ENCODE measurements at places on chromosomes 2 and 18. TPM values are rescaled to one million over a fixed set of nuclear protein-coding genes. Genes with fewer than 3 reads are reported as not detected.

GRCh38 chr2:15241201-15241600, 319.9 kb downstream of the NBAS start:
- DNase-seq = peak; percentile 71

DNA sequence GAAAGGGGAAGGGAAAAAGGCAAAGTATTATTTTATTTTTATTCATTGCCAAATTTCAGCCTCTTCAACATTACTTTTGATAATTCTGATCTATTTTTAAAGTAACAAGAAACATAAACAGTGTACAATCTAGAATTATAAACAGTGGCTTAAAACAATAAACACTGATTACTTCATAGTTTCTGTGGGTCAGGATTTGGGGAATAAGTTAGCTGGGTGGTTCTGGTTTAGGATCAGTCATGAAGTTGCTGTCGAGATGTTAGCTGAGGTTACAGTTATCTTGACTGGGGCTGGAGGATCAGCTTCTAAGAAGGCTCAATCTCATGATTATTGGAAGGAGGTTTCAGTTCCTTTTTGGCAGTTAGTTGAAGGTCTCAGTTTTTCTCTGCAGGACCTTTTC, 109.2 kb downstream of the SCN2A start:
- no peak for DNase-seq

DNA sequence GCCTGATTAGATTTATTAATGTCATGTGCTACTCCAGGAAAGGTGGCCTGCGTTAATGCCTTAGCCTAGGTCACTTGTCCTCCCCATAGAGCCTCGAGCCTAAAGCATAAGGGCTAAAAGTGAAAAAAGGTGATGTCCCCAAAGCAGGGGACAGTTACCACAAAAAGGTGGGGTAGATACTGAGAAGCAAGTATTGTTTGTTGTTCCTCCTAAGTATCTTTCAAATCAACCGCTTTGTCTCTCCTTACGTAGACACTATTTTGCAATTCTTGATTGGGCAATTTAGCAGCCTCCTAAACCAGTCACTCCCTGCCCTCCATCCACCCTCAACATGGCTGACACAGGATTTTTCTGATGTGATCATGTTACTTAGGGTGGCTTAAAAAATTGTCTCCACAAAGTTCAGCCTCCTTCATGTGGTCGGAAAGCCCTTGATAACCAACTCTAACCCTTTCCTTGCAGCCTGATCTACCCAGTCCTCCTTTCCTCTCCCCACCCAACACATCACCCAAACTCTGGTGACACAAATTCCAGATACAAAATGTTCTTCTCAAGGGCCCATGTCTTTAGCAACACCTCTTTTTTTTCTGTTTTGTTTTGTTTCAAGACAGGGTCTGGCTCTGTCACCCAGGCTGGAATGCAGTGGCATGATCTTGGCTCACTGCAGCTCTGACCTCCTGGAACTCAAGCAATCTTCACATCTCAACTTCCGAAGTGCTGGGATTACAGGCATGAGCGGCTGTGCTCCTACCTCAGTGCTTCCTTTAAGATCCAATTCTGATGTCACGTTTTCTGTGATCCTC, 6.9 kb downstream of the INHA start:
- DNase-seq = no peak

Gene CNGA3
- total RNA-seq = not detected

DNA sequence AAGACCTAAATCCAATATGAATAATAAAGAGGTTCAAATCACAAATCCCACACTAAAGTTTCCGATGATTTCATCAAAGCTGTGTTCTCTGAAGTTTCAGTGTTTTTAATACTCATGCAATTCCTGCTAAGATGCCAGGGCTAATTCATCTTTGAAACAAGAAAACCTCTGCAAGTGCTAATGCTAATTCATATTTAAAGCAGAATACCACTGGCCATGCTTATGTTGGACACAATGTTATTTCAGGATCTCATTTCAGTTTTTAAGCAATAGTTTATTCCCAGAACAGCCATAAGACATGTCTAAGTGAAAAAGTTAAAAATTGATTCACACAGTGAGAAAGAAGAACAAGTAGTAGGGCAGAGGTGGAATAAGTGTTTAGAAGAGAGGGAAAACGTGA, 62.8 kb downstream of the GRB14 start:
- DNase-seq = no peak

GRCh38 chr2:64866797-64867196, 122.4 kb upstream of the SLC1A4 start:
- DNase-seq = no peak

Gene TUBB8B
- 1.1 TPM for total RNA-seq

- DNase-seq = no peak
Observed at GRCh38 chr2:171227066-171227782, 66.5 kb upstream of the TLK1 start.

DNA sequence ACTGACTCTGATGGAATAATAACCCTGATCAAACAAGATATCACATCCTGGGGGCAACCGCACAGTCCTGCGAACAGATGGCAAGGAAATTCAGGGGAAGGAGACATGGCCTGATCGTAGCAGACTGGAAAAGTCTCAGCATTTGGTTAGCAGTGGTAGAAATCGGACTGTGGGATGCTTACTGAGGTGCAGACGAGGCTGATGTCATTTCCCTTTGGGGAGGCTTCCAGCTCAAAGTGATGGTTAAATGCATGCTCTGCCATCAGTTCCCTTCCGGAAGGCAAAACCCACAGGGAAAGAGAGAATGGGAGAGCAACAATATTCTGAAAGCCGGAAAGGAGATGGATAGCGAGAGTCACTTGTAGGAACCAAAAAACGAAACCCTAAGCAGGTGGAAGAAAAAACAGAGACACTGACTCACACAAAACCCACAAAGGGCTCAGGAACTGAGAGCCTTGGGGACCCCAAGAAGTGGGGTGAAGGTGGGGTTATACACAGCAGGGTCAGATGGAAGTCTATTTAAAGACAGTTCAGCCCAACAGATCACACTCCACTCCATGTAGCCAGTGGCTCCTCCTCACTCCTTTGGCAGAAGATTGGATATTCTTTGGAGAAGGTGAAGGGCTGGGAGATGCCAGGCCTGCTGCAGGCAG, 93.1 kb downstream of the INPP5D start:
- DNase-seq = no peak

Gene NETO1
- total RNA-seq = not detected

Gene IL36B
- not detected for total RNA-seq

GRCh38 chr2:207328944-207329386, 163.2 kb upstream of the KLF7 start:
- DNase-seq = no peak

GRCh38 chr2:106885971-106886915, at the start of gene ST6GAL2:
ST6GAL2 (minus strand) TSS chr2:106886167; CDS start chr2:106843977, 42,190 bp downstream.
- no peak for DNase-seq

Gene CFAP221
- not detected for total RNA-seq

Gene RGPD4
- total RNA-seq = 0.09 TPM

- no peak for DNase-seq
Observed at GRCh38 chr2:217948897-217949296, 53.9 kb downstream of the TNS1 start.

- DNase-seq = no peak
Observed at GRCh38 chr18:48889115-48889941, 61.4 kb downstream of the SMAD7 start.
